SW480 (cell line): ENCODE measurements at places on chromosomes 3 and 15.

GRCh38 chr3:14765576-14766427, 53.0 kb upstream of the FGD5 start:
- no peak for DNase-seq

- DNase-seq, result no peak
Measured at GRCh38 chr15:57384024-57384423, 7.7 kb downstream of the CGNL1 start.

DNA sequence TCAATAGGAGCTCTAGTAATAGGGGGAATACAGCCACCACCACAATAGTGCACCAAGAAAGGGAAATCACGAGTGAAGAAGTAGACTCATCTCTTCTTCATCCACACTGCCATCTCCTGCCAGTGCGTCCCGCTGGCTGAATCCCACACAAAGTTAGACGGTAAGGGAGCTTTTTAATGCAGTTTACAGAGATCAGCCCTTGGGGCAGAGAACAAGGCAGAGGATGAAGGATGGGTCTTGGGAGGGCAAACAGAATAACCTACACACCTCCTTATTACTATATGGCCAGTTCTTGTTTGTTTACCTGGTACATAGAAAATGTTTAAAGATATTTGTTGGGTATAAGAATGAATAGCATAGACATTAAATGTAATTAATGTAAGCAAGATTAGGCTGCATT, 11.0 kb upstream of the DPH6 start:
- no peak for DNase-seq

GRCh38 chr15:69524296-69524695, 71.7 kb downstream of the RPLP1 start:
- DNase-seq, result no peak

GRCh38 chr15:94290730-94291129, 59.4 kb downstream of the MCTP2 start:
- DNase-seq, result no peak

- DNase-seq, result peak; percentile 78
Measured at GRCh38 chr15:91055548-91056331, 33.3 kb upstream of the VPS33B start.

- DNase-seq, result peak; percentile 79
Measured at GRCh38 chr15:31840849-31841476, 189.4 kb upstream of the CHRNA7 start.

DNA sequence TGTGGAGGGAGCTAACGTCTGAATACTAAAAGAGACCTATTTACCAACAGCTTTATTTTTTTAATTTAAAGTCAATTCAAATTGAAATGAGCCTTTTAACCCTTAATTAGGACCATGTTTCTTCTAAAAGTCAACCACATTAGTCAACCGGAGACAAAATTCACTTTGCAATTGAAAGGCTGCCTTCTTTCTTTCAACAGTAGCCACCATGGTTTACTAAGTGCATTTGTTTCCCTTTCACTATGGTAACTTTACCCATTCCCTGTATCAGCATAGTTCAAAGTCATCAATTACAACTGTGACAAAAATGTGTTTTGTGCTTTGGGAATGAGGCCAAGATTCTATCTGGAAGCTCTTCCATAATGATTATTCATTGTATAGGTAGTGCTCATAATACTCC, 225.4 kb downstream of the EPHA3 start:
- DNase-seq, result no peak

GRCh38 chr3:9107738-9108137, 141.7 kb downstream of the SRGAP3 start:
- no peak for DNase-seq

DNA sequence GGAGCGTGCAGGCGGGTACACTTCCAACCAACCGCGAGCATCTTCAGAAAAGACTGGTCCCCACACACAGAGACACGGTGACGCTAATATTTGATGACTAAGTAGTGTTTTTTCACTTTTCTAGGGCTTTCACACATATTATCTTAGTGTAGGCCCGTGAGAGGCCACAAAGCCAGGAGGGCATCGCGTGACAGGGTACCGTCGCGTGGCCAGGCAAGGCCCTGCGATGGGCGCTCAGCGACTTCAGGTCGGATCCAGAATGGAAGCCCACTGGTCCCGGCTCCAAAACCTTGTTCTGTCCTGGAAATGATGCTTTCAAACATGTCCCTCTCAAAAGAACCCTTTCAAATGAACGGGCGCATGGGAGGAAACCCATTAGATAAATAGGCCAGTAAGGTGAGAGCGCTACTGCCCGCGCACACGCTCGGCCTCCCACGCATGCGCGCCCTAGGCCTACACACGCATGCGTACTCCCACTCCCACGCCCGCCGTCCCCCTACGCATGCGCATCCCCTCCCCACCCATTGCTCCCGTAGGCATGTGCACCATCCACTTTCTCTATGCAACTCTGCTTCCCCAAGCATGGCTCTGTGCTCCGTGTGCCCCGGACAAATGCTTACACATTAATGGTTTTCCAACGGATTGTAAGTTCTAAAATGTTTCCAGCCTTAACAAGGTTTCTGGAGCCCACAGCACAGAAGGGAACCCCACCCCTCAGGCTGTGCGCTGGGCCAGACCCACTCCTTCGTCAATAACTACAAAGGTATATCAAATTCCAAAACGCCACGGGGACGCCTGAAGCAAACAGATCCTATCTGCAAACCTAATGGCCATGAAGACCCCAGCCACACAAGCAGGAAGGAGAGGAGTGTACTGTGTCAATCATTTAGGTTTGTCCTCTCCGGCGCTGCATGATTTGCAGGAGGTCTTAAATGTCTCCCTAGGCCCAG, 72.1 kb downstream of the OCA2 start:
- DNase-seq, result no peak

GRCh38 chr3:14539742-14540491, at the start of gene GRIP2:
Gene GRIP2, minus strand, starts transcription at chr3:14540342. Its CDS starts 34 bp downstream, at chr3:14540308.
- DNase-seq, result no peak

DNA sequence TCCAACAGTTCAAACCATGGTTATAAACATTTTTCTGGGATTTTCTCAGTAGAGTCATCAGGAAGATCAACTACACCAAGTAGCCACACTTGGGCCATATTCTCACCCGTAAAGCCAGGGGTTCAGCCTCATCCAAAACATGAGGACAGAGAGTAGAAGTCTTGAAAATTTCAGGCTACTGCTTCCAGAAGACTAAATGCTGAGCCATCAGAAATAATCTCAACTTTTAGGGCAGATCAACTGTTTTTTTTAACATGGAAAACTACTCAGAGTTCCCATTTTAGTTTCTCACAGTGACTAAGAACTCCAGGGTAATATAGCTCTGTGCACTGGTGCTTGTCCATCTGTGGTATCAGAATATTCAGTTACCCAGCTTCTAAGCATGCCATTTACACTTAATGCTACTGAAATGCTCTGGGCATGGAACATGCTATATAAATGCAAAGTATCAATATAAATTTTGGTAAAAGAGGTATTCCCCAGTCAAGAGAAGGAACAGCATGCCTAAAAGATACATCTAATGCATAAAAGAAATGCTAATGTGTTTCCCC, 300.1 kb upstream of the LRRN1 start:
- DNase-seq, result no peak

GRCh38 chr3:45055032-45055410, 28.9 kb downstream of the CLEC3B start:
- no peak for DNase-seq

DNA sequence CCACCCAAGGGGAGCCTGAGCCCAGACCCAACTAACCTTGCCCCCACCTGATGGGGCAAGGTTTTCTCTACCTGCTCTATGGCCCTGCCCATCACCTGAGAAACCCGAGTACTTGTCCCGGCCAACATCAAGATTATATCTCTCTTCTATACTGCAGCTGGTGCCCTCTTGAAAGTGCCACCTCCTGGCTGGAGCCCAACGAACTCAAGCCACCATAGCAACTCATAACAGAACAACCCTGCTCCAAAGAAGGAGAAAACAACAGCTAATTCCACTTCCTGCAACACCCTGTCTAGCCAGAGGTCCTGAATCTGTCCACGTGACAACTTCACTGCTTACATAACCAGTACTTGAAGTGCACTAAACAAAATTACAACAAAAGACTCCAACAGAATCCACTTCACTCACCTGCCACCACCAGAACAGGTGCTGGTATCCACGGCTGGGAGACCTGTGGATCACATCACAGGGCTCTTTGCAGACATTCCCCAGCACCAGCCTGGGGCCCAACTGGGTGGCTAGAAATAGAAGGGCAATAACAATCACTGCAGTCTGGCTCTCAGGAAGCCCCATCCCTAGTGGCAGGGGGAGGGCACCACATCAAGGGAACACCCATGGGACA, 49.2 kb downstream of the PIERCE2 start:
- DNase-seq, result no peak

GRCh38 chr3:139751789-139752188, 74.0 kb upstream of the NMNAT3 start:
- DNase-seq, result no peak

DNA sequence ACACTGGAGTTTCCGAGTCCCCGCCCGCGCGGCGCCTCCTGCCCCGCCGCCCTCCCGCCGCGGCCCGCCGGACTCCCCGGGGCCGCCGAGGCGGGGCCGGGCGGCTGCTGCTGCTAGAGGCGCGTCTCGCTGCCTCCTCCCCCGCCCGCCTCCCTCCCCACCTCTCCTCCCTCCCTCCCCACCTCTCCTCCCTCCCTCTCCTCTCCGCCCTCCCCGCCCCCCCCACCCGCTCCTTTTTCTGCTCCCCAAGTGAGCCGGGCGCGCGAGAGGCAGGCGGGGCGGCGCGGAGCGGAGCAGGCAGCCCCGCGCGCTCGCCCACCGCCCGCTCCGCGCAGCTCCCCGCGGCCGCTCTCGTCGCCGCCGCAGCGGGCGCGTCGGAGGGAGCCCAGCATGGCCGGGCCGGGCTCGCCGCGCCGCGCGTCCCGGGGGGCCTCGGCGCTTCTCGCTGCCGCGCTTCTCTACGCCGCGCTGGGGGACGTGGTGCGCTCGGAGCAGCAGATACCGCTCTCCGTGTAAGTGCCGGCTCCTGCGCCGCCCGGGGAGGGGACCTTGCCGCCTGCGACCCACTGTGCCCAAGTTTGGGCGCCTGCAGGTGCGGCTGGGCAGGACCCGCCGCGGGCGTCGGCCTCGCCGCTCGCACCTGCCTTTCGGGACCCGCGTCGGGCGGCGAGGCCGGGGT, at the start of gene CACNA2D3:
TSS of gene CACNA2D3 (plus strand) at position 229 of the 679 bp plus-strand sequence.
- DNase-seq, result peak; percentile 32

GRCh38 chr3:61192222-61192621, 59.0 kb downstream of the FHIT start:
- DNase-seq, result no peak

DNA sequence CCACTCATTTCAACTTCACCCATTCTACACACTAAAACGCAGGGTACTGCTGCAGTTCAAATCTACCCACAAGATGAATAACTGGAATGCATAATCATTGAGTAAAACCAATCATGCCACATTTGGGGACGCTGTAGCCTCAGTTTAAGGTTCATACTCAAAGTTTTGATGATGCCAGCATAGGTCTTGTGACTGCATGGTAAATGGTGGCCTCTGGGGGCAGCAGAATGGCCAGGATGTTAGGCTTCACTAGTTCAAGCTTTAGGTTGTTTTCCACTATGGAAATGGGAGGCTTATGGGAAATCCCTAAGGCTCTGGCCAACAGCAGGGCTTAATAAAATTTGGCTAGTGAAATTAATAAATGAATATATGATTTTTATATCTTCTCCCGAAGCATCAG, 104.3 kb upstream of the TSC22D2 start:
- DNase-seq, result peak; percentile 47

GRCh38 chr3:42148982-42149432, 57.9 kb downstream of the TRAK1 start:
- DNase-seq, result no peak

GRCh38 chr15:74768771-74769342, 13.0 kb upstream of the CSK start:
- DNase-seq, result peak; percentile 49

GRCh38 chr3:188052169-188053035, 101.6 kb upstream of the LPP start:
- no peak for DNase-seq

- DNase-seq, result peak; percentile 64
Measured at GRCh38 chr15:64092864-64093626, 593 bp downstream of the CIAO2A start.

DNA sequence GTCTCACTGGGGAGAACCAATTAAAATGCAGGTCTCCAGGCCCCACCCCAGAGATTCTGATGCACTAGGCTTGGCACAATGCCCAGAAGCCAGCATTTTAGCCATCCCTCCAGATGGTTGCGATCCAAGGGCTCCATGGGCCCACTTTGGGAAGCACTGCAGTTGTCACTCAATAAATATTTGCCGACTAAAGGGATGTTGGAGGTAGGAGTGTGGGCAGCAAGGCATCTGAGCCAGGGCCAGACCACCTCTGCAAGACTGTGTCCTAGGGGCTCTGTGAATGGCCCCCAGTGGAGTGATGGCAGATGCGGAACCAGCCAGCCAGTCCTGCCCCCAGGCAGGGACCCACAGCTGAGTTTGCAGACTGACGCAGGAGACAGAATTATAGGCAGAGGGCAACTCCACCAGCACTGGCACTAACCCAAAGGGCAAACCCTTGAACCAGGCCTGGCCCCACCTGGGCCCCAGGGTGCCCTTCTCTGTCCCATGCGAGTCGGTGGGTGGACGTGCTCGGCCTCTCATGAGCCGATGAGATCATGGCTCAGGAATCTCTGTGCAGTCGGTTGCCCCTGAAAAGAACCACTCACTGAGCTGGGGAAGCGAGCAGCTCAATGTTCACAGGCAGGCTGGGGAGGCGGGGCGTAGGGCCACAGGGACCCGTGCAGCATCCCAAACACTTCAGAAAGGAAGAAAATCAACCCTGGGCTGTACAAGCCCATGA, 49.7 kb downstream of the SEMA5B start:
- peak; percentile 41 for DNase-seq
